Hypothalamus (tissue), 51 donors: ENCODE measurements at places on chromosomes 2 and 18.

GRCh38 chr2:149394864-149395263 is 64.5 kb downstream of the LYPD6 start:
- no peak for DNase-seq

GRCh38 chr18:32339045-32339444 is 131.6 kb downstream of the GAREM1 start:
- DNase-seq, result no peak

- no peak for DNase-seq
These were observed 151.1 kb downstream of the GLI2 start for GRCh38 chr2:120886534-120887319.

DNA sequence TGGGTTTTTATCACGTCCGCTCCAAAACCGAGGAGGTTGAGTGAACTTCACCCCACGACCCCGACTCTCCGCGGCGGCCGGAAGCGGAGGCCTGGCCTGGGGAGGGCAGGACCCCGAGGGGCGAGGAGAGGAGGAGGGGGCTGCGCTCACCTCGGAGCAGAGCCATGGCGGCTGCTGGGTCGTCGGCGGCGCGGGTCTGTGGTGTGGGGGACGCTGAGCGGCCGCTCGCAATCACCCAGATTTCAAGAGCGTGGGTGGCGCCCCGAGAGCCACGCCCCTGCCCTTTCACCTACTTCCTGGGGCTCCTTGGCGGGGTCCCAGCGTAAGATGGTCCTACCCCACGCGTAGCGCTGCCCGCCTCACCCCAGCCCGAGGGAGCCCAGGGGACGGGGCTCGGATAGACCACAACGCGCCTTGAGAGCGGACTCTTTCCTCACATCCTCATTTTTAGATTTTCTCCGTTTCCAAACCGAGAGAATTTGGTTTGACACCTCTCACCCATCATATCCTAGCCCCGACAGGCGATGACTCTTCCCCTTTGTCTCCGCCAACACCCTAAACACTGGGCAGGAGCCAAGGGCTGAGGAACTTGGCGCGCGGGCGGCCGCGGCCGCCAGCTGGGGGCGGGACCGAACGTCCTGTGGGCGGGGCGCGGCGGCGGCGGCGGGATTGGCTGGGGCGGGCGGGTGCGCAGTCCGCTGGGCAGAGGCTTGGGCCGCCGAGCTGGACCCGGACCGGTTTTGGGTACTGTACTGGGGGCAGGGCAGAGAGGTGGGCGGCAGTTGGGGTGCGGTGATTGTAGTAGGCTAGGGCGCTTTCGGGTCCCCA is at the start of gene ACAA2:
Gene ACAA2, minus strand, starts transcription at position 215 of the 828 bp plus-strand sequence. Its CDS starts 49 bp downstream, at position 166.
- DNase-seq, result peak; percentile 85

GRCh38 chr2:48860380-48860779 is 104.9 kb upstream of the LHCGR start:
- no peak for DNase-seq

DNA sequence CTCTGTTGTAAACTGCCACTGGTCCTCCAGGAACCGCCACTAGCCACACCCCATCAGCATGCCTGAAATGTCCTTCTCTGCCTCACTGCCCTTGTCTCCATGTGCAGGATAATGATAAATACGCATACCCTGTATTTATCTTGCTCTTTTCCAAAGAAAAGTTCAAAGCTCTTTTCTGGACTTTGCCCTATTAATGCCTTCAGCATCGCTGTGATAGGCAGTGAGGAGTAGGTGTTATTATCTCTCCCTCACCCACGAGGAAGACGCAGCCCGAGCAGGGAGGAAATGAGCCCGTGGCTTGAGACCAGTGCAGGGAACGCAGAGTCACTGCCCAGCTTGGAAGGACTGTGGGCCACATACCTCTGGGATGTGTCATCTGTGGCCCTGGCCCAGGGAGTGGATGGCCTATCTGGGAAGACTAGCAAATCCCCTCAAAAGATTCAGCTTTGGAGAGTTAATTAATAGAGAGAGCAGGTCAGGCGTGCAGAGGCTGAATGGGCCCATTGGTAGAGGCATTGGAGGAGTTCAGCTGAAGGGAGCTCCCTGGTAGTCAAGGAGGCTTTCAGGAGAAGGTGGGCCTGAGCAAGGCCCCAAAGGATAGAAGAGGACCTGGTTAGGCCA is 39.5 kb upstream of the MCFD2 start:
- DNase-seq, result no peak

DNA sequence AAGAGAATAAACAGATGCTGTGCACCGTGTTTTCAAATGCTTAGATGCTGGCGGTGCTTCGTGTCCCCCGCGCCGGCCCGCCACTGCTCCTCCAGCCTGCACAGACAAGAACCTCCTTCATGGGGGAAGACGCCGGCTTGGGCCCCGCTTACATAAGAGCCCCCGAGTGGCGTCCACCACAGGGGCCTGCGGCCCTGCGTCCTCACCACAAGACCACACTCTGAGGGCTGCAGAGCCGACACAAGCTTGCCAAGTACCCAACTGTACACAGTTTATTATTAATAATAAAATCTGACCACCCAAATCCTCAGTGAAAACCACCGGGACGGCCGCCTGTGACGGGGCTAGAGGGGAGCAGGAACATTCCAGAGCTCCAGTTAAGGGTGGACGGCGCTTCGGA is 232.2 kb downstream of the HDAC4 start:
- no peak for DNase-seq

DNA sequence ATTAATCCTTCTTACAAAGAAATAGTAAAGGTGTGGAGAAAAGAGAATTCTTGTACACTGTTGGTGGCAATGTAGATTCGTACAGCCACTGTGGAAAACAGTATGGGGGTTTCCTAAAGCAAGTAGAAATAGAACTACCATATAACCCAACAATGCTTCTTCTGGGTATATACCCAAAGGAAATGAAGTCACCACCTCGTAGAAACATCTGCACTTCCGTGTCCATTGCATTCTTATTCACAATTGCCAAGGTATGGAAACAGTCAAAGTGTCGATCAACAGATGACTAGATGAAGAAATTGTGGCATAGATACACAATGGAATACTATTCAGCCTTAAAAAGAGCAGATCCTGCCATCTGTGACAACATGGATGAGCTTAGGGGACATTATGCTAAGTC is 93.4 kb upstream of the TGIF1 start:
- DNase-seq, result no peak

GRCh38 chr2:190023860-190024259 is 38.7 kb downstream of the MSTN start:
- no peak for DNase-seq

GRCh38 chr18:47594621-47595086 is 335.8 kb downstream of the SMAD2 start:
- no peak for DNase-seq

- no peak for DNase-seq
These were observed 78.2 kb upstream of the DAPL1 start for GRCh38 chr2:158716921-158717320.

- DNase-seq, result no peak
These were observed 16.3 kb downstream of the NRP2 start for GRCh38 chr2:205698286-205699268.

GRCh38 chr18:6751222-6751621 is 21.7 kb downstream of the ARHGAP28 start:
- DNase-seq, result no peak

- no peak for DNase-seq
These were observed 906 bp downstream of the IKZF2 start for GRCh38 chr2:213150315-213151097.

DNA sequence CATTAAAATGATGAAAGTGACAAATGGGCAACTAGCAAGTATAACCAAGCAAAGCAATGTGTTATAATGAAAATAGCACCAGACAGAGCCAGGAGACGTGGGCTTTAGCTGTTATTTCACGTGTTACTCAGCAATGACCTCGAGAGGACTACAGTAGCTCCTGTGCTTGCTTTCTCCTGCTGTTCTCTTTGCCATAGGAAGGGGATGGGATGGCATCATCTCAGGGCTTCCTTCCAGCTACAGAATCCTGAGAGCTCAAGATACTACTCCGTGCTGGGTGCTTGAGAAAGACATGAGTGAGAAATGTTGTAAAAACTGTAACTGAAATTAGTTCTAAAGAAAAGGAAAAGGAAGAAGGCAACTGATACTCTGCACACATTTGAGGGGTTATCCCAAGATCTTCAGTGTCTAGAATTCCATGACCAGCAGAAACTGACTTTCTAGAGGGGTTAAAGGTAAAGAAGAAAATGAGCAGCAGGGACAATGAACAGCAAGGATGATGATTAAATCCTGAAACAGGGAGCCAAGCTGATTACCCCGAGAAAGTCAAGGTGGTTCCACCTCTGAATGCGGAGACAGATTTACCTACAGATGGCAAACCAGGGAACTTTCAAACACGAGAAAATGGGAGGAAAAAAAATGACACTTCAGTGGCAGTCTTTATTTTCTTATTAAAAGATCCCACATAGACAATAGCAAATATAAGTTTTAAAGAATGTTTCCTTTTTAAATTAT is 33.4 kb downstream of the GAREM1 start:
- DNase-seq, result no peak

DNA sequence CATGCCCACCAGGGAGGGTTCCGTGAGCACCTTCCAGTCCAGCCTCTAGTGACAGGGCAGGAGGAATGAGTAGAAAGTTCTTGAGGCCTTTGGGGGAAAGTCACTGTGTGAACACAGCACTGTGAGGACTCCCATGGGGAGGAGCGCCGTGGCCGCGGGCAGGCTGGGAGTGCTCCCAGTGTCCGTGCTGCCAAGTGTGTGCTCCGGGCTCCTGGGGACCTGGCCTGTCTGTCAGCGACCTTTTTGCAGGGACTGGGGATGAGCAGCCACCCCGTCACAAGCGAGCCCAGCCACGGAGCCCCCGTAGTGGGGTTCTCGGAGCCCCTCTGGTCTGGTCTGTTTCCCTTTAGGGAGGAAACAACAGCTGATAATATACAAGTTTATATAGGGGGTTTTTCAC is 36.8 kb downstream of the PDIA6 start:
- no peak for DNase-seq

GRCh38 chr2:233210843-233211547 is 40.5 kb upstream of the ATG16L1 start:
- peak; percentile 23 for DNase-seq

DNA sequence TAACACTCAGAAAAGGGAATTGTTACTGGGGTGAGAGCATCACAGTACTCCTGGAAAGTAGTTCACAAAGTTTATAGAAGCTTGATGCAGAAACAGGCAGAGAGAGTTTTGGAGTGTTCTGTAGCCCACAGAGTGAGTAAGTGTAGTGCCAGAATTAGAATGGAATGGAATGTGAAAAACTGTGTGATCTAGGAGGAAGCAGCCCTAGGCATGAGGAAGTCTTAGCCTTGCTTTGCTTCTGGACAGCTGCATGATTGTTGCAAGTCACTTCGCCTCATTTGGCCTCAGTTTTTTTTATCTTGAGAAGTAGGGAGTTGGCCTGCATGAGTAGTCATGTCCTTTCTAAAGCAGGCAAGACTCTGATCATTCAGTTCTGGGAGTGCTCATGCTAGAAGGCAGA is 10.9 kb downstream of the SERPINB12 start:
- DNase-seq, result no peak

DNA sequence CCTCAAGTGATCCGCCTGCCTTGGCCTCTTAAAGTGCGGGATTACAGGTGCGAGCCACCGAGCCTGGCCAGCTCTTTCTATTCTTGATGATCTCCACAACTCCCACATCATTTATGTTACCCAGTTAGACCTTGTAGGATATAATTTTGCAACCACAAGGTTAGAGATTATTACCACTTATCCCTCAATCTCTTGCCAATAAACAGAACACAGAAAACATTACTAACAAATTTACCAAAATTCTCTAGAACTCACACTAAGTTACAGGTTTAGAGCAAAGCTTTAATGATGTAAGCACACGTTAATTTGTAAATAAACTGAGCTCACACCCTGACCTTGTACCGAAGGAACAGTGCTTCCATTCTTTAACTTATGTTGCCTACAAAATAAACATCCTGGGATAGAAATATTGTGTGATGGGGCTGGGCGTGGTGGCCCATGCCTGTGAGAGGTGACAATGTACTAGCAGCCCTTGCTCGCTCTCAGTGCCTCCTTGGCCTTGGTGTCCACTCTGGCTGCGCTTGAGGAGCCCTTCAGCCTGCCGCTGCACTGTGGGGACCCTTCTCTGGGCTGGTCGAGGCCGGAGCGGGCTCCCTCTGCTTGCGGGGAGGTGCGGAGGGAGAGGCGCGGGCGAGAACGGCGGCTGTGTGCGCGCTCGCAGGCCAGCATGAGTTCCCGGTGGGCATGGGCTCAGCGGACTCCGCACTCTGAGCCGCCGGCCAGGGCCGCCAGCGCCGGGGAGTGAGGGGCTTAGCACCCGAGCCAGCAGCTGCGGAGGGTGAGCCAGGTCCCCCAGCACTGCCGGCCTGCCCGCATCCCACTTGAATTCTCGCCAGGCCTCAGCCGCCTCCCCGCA is 42.1 kb upstream of the ITSN2 start:
- no peak for DNase-seq

GRCh38 chr2:69547984-69548715 is 95.4 kb downstream of the AAK1 start:
- no peak for DNase-seq

- DNase-seq, result no peak
These were observed 7.4 kb downstream of the MYO3B start for GRCh38 chr2:170185319-170185718.

DNA sequence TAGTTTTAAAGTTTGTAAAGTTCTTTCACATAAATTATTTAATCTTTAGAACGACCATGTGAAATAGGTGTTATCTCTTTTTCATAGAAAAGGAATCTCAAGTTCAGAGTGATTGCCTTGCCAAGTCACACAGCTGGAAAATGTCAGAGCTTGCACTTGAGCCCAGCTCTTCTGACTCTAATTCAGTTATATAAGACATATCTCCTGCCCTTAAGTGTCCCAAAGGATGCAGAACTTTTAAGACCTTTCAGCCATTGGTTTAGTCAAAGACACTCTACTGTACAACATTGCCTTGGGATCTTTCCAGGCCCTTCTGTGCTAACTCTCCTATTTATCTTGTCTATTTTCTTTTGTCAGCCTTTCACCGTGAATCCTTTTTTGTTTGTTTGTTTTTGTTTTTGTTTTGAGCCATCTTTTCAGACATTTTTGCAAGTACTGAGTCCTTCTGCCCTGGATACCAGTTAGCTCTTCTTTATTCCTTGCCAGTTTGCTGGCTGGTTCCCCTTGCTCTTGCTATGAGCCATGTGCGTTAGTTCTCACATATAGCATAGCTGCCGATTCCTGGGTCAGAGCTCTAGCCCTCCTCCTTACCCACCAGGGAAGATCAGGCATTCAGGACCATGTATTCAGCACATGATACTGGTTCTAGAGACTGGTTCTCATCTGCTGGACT is 160.0 kb upstream of the MYO3B start:
- DNase-seq, result no peak

DNA sequence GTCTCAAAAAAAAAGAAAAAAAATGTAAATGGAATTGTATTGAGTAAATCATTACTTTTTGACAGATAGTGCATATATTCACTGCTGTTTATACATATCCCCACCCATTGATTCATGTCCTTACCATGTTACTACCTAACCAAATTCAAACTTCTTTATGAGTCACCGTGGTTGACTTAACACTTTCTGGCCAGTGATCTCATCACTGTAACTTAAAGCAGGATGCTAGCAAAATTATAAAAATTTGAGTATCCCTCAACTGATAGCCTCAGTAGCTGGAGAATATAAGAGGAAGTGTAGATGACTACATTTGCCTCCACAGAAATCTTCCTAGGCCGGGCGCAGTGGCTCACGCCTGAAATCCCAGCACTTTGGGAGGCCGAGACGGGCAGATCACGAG is 13.4 kb downstream of the CNOT9 start:
- no peak for DNase-seq
